ENCODE measurements at places on chromosomes 6 and 20.

- DNase-seq: no peak
Measured at GRCh38 chr6:142892254-142893021, 52.5 kb downstream of the HIVEP2 start.

GRCh38 chr6:154247119-154247861 lies 109.3 kb downstream of the IPCEF1 start:
- DNase-seq: no peak

- no peak for DNase-seq
Measured at GRCh38 chr20:6709910-6710595, 57.4 kb upstream of the BMP2 start.

GRCh38 chr20:54083459-54083858 lies 13.1 kb upstream of the BCAS1 start:
- no peak for DNase-seq

GRCh38 chr6:133894795-133895358 lies 6.0 kb downstream of the TCF21 start:
- no peak for DNase-seq

- DNase-seq: no peak
Measured at GRCh38 chr6:142790257-142790656, 154.7 kb downstream of the HIVEP2 start.

DNA sequence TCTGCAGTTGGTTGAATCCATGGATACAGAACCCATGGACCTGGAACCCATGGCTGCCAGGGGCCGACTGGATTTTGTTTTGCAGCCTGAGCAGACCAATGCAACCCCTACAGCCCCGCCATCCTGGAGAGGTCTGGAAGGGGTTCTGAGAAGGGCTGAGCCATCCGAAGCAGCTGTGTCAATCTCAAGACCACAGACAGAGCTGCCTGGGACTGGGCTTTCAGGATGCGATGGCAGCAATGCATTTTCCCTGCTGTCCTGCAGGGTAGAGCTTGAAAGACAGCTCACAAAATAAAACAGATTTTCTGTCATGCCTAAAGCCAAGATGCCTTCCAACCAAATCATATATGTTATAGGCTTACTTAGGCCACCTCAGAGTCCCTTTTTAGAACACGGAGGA lies 125.8 kb upstream of the NXT1 start:
- no peak for DNase-seq

DNA sequence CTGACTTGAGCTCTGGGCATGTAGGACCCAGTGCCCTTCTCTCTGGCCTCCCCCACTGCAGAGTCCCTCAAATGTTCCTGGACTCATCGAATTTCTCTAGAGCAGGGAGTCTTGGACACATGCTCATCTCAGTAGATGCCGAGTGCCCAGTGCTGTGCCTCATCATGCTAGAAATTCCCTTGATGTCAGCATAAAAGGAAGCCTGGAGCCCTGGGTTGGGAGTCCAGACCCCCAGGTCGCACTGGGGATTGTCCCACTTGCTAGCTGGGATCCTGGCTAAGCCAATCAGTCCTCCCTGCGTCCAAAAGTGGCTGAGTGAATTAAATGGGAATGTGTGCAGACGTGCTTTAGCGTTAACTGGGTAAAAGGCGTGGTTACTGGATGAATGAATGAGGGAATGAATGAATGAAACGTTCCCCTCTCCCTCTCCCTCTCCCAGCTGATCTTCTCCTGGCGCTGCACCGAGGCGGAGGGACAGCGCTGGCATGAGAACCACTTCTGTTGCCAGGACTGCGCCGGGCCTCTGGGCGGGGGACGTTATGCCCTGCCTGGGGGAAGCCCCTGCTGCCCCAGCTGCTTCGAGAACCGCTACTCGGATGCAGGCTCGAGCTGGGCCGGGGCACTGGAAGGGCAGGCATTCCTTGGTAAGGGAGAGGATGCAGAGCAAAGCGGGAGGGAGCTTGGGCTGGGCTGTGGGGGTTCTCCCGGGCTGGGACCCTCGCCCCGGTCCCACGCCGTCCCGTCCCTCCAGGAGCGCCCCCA lies 1.6 kb upstream of the TOMM6 start:
- DNase-seq: no peak

DNA sequence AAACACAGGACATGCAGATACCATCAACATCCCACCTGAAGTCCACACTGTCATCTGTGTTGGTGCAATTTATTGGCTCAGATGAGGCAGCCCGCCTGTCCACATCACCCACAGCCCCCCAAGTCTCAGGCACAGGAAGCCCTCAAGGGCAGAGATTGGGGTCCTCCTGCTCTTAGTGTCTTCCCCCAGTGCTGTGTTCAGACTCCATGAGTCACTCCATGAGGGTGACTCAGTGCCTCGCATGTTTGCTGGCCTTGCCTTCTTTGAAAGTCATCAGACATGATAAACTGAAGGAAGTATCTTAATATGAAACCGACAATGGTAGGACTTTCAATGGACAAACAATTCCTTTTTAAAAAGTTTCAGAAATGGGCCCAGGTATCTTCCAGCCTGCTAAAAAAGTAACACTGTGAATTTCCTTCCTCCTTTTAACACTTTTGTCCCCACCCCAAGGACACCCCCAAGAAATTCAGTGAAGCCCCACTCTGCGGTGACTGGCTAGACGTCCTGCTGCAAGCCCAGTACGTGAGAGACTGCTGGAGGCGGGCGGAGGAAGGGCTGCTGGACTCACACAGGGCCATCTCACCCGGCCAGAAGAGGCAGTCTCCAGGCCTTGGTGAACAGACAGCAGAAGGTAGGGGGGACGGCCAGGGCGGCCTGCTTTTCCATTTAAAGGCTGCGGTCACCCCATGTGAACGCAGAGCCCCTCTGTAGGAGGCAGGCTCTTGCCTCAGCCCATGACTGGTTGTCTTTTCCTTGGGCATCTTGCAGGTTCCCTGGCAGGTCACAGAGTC lies 43.0 kb upstream of the KCNK16 start:
- DNase-seq: no peak

DNA sequence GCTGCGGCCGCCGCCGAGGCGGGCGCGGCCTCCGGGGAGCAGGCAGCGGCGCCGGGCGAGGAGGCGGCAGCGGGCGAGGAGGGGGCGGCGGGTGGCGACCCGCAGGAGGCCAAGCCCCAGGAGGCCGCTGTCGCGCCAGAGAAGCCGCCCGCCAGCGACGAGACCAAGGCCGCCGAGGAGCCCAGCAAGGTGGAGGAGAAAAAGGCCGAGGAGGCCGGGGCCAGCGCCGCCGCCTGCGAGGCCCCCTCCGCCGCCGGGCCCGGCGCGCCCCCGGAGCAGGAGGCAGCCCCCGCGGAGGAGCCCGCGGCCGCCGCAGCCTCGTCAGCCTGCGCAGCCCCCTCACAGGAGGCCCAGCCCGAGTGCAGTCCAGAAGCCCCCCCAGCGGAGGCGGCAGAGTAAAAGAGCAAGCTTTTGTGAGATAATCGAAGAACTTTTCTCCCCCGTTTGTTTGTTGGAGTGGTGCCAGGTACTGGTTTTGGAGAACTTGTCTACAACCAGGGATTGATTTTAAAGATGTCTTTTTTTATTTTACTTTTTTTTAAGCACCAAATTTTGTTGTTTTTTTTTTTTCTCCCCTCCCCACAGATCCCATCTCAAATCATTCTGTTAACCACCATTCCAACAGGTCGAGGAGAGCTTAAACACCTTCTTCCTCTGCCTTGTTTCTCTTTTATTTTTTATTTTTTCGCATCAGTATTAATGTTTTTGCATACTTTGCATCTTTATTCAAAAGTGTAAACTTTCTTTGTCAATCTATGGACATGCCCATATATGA lies 3.2 kb downstream of the MARCKS start:
- DNase-seq: no peak

DNA sequence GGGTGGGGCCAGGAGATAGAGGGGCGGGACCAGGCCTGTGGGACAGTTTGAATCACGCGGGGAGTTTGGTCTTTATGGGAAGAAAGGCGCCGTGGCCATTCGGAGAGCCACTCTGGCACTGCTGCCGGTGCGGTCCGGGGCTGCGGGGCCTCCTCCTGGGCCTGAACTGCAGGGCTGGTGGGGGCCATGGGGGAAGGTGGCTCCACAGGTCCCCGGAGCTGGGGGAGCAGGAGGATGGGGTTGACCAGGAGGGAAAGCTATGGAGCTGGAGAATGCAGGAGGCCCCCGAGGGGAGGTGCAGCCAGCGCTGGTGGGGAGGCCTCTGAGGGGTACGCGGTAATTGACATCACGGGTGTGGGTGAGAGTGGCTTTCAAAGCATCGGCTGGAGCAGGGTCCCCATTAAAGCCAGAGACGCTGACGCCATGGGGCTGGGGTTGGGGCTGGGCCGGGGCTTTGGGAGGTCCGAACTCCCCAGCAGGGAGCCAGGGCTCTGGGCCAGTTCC lies 1.8 kb upstream of the BHLHE23 start:
- no peak for DNase-seq

DNA sequence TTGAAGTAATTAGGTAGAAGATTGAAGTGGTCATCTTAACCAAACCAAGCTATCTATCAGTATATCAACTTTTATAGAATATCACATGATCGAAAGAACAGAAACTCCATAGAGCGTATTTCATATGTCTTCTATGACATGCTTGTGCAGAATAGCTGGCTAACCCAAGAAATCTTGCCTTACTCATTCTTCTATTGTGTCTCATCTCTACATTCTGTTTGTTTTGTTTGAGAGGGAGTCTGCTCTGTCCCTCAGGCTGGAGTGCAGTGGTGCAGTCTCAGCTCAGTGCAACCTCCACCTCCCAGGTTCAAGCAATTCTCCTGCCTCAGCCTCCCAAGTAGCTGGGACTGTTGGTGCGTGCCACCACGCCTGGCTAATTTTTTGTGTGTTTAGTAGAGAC lies 10.6 kb downstream of the TAB2 start:
- DNase-seq: no peak

DNA sequence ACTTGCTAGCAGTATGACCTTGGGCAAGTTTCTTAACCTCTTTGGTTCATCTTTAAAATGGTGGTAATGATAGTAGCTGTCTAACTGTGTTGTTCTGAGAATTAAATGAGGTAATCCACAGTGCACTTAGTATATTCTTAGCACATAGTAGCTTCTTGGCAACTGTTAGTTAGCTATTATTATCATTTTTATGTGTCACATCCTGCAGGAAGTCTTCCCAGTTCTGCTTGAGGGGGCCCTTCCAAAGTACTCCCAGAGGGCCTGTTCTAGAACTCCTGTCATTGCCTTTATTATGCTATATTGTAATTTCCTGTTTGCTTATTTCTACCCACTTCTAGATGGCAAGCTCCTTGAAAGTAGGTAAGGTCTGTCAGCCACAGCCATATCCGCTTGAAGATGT lies 30.6 kb downstream of the ANKS1A start:
- no peak for DNase-seq

- DNase-seq: no peak
Measured at GRCh38 chr6:112298816-112299281, 44.5 kb upstream of the LAMA4 start.

GRCh38 chr6:160274871-160275510 lies 16.4 kb upstream of the SLC22A2 start:
- DNase-seq: no peak

DNA sequence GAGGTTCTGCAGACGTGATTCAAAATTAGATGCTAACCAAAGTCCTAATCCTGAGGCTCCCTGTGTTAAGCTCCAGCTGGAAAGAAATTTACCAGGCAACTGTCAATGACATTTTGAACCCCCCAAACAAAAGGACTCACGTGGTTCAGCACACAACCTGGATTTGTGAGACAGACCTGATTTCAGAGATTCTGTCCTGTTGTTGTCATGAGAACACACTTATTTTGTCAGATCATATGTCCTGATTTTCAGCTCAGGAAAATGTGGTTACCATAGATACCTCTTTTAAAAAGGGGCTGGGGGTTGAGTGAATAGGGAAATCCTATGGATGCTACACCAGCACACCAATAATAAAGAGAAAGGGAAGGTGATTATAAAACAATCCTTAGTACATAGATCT lies 61.6 kb downstream of the MTFR2 start:
- DNase-seq: no peak

GRCh38 chr6:112802144-112802543 lies 455.0 kb downstream of the RFPL4B start:
- DNase-seq: no peak

GRCh38 chr6:111990214-111990613 lies 63.7 kb upstream of the CCN6 start:
- DNase-seq: no peak

DNA sequence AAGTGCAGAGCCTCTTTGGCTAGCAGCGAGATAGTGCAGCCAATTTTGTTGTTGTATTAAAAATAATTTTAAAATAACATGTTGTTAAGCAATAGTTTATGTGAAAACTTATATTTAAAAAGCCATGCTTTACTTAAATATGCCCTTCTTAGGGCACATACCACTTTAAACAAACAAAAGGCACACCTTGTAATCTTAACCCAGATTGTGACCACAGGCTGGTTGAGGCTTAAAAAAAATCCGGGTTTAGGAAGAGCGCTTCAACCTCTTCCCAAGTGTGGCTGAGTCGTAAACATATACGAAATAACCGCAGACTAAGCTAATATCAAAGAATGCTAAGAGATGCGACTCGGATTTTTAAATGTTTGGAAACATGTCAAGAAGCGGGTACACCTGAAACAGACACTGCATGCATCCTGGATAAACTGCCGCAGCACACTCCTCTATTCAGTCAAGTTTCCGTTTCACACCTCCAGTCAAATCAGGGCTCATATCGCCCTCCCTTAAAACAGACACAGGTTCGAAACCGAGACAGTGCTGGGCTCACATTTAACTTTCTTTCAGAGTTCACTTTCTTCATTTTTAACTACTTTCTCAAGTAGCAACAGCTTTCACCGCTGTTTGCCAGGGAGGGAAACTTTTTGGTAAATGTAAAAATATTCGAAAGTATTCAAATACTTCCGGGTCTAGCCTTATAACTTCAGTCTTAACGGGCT lies 1.5 kb downstream of the DEK start:
- DNase-seq: no peak

GRCh38 chr6:139823099-139823807 lies 448.8 kb upstream of the CITED2 start:
- no peak for DNase-seq

DNA sequence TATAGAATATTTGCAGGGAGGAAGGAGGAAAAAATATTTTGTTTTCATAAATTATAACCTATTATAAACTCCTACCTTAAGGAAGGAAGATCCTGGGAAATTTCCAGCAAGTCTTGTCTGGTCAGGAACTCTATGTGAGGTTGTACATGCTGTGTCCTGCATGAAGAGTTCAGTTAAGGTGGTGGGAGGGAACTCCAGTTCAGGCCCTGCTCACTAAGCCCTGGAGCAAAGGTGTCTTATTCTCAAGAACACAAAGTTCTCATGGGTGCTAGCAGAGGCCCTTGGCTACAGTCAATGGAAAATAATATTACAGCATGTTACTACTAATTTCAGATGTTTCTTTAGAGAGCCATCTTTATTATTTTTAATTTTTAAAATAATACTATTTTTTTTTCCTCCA lies 3.8 kb upstream of the OGFRL1 start:
- no peak for DNase-seq

DNA sequence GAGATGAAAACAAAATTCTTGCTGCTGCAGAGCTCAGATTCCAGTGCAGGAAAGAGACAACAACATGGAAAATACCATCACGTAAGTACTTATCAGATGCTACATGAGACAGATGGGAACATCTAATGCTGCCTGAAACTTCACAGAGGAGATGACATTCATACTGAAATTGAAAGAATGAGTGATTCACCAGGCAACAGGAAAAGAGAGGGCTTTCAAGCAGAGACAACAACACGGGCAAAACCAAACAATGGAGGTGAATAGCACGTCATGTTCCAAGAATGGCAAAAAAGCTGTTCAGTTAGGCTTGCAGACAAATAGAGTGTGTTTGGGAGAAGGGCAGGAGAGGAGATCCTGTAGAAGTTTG lies 39.3 kb downstream of the GTF2H5 start:
- DNase-seq: no peak

Measured in stimulated activated CD8-positive, alpha-beta memory T cell treated with anti-CD3 and anti-CD28 coated beads, Interleukin-15, amount 100 ng/mL, for 4 hours (primary cell).